ENCODE measurements at places on chromosomes 3 and 15. TPM values are rescaled to one million over a fixed set of nuclear protein-coding genes. Genes with fewer than 3 reads are reported as not detected.

The KNG1 gene
- not detected for total RNA-seq

The SKOR1 gene
- 0.19 TPM for total RNA-seq

The MRPL3 gene
- 64.1 TPM for total RNA-seq

The ADAMTS7 gene
- 0.28 TPM for total RNA-seq

- peaks cover 8% of the 10 kb centered on the region for H3K36me3 ChIP-seq
- H3K27ac ChIP-seq = no peak overlapping the region
- no peak for DNase-seq
- H3K4me1 ChIP-seq = no peaks in the 10 kb centered on the region
- H3K4me3 ChIP-seq = no peak overlapping the region
Observed at GRCh38 chr15:67641453-67641852, 99.0 kb downstream of the MAP2K5 start.

The LRRC31 gene
- total RNA-seq = not detected

The GRK7 gene
- total RNA-seq = not detected

GRCh38 chr3:29906906-29907305, 626.0 kb downstream of the RBMS3 start:
- no peak for DNase-seq
- H3K4me1 ChIP-seq = no peaks in the 10 kb centered on the region

- H3K4me3 ChIP-seq = peak overlapping the region; percentile 74
- H3K27me3 ChIP-seq = peaks cover 44% of the 10 kb centered on the region
- H3K27ac ChIP-seq = no peak overlapping the region
- H3K36me3 ChIP-seq = no peaks in the 10 kb centered on the region
- peak; percentile 43 for DNase-seq
- peaks cover 12% of the 10 kb centered on the region for H3K4me1 ChIP-seq
Observed at GRCh38 chr15:73051391-73051806, 864 bp upstream of the NEO1 start.

DNA sequence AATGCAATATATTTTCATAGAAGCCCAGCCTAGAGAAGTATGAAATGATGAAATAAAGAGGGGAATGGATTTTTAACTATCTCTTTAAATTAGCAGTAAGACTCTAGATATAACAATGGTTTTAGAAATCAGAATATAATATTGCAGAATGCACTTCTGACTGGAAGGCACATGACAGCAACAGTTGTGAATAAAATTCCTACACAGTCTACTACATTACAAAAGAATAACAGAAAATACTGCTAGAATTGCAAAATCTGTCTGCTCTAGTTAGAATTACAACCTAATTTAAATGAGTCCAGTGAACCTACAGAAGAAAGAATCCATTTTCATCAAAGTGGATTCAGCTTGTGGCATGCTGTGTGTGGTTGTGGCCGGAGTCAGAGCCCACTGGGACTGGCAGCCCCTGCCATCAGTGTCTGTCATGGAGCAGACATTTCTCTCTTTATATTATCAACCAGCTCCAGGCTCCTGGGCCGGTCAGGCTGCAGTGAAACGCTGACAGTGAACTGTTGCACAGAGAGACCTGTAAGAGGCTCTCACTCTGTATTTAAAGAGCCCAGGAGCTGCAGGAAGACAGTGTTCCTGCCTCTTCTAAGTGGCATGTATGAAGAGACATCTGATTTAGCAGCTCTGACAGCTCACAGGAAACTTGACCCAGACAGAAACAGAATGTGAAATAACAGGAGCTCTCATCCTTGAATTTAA, 1523.8 kb upstream of the CADM2 start:
- H3K4me3 ChIP-seq = no peak overlapping the region
- H3K36me3 ChIP-seq = no peaks in the 10 kb centered on the region
- no peaks in the 10 kb centered on the region for H3K4me1 ChIP-seq
- no peak overlapping the region for H3K27ac ChIP-seq

GRCh38 chr3:56197259-56197965, 270.9 kb downstream of the ERC2 start:
- no peak for DNase-seq
- no peaks in the 10 kb centered on the region for H3K36me3 ChIP-seq
- H3K4me1 ChIP-seq = no peaks in the 10 kb centered on the region
- no peak overlapping the region for H3K27ac ChIP-seq

DNA sequence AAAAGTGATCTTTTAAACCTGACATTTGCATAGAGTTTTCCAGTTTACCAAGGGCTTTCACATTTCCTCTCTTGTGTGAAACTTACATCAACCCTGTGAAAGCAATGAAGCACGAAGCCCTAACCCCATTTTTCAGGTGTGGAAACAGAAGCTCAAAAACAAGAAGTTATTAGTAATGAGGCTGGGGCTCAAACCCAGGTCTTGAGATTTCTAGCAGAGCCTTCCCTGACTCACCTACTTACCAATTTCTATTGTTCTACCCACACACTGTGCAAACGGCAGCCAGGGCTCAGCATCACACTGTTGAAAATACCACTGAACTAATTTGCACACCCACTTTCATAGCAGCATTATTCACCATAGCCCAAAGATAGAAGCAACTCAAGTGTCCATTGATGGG, 117.8 kb upstream of the IGF1R start:
- no peaks in the 10 kb centered on the region for H3K4me1 ChIP-seq
- H3K4me3 ChIP-seq = no peak overlapping the region
- H3K27me3 ChIP-seq = peaks cover 10% of the 10 kb centered on the region
- H3K36me3 ChIP-seq = no peaks in the 10 kb centered on the region
- DNase-seq = no peak
